ENCODE measurements at places on chromosomes 16 and 17.

GRCh38 chr17:39949028-39949427, 13.8 kb upstream of the GSDMA start:
- no peak for DNase-seq

GRCh38 chr17:49766918-49767530, 3.1 kb upstream of the FAM117A start:
- no peak for DNase-seq

- DNase-seq = no peak
These were observed 20.0 kb downstream of the TEKT1 start for GRCh38 chr17:6811510-6811909.

DNA sequence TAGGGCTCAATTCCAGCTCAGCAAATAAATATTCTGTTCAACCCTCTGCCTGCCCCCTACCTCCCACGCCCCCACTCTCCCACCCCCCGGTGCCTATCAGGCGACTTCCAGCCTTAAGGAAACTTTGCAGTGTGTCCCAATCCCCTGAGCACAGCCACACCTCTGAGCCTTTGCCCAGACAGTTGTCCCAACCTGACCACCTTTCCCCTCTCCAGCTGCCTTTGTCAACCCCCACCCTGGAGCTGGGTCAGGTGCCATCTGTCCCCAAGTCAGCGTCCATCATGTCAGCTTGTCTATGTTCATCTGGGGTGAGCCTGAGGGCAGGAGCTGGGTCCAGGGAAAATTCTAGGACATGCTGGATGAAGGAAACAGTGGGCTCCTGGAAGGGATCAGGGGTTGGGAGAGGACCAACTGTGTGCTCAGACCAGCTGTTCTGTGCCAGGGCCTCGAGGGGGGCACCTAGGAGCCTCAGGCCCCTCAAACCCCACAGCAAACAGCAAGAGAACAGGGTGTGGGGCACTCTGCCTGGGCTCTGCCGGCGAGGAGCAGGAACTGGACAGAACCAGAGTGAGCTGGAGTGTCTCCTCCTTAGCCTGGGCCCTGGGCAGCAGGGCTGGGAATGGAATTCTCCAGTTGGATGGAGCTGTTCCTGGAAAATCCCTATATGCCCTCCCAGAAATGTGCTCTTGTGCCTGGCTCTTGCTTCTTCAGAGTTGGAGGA, 17.8 kb downstream of the CDH16 start:
- no peak for DNase-seq

DNA sequence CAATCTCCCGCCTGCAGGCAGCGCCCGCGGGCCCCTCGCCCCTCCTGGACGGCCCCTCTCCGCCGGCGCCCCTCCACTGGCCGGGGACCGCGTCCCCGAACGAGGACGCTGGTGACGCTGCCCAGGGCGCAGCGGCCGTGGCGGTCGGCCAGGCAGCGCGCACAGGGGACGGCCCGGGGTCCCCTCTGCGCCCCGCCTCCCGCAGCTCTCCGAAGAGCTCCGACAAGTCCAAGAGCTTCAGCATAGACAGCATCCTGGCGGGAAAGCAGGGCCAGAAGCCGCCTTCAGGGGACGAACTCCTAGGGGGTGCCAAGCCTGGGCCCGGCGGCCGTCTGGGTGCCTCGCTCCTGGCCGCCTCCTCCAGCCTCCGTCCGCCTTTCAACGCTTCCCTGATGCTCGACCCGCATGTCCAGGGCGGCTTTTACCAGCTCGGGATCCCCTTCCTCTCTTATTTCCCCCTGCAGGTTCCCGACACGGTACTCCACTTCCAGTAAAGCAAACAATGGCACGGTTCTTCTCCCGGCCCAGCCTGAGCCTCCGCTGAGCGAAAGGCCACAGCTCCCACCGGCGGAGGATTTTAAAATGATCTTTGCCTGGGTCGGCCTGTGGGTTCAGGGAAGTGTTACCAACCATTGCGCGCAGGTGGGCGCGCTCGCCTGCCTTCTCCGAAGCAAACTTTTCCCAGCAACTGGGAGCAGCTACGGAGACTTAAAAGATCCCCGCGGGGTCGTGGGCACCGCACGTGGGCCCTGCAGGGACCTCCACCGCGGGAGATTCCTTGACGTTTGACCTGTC, 1.1 kb downstream of the FOXL1 start:
- no peak for DNase-seq

DNA sequence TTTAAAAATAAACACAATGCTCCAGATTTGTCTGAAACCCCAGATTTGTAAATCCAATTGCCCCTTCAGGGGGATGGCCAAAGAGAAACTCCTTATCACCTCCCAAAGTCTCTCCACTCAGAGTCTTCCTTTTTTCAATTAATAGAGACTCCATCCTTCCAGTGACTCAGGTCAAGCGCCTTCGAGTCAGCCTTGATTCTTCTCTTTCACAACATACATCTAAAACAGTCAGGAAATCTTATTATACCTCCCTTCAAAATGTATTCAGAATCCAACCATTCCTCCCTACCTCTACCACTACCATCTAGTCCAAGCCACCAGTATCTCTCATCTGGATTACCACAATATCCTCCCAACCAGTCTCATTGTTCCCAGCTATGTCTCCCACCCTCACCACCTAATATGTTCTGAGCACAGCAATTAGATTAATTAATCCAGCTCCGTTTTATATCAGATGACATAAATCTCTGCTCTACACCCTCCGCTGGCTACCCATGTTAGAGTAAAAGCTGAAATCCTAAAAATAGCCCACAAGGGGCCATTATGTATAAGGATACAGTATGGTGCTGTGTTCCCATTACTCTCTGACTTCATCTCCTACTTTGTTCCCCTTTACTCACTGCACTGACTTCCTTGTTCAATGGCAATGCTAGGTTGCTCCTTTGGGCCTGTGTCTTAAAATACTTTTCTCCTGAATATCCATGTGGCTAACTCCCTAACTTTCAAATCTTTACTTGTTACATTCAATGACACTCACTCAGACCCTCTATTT, 11.8 kb downstream of the SIAH1 start:
- no peak for DNase-seq

DNA sequence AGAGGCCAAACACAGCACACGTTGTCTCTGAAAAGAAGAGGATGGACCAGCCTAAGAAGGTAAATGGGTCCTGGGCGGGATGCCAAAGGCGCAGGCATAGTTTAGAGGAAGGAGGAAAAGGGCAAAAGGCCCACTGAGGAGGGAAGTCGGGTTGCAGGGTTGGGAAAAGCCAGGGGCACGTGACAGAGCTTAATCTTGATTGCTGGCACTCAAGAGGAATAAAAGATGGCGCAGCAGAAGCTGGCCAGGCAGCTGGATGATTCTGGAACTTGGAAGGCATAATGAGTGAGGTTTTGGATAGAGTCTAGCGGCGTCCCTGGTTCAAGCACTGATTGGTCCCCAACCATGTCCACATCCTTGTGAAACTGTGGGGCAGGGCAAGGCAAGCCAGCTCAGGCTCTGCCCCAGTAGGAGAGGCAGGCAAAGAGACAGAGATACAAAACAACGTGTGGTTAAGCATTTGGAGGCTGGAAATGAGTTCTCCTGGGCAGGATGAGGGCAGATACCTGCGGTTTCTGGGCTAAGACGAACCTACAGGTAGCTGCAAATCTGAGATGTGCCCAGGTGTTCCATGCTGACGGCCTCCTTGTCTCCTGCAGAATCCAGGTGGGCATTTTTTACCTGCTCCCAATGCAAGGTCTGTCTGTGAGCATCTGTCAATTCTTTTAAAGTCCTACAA, 52.7 kb upstream of the CIBAR2 start:
- DNase-seq = no peak

DNA sequence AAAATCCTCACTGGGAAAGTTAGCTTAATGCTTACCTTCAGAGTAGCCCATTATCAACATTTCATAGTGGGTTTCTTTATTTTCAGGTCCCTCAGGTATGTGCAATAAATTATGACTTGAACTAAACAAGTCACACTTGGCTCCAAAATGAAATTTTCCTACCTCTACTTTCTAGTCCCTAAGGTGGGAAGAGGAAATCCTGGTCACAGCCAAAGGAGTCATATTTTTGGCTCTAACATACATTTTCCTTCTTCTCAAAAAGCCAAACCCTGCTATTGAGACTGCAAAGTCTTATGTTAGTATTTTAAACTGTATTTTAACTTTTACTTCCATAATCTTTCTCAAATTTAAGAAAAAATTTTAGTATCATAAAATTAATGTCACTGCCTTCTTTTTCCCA, 128.9 kb downstream of the BRIP1 start:
- DNase-seq = no peak

GRCh38 chr17:31596382-31597323, 205.2 kb downstream of the RAB11FIP4 start:
- DNase-seq = no peak

DNA sequence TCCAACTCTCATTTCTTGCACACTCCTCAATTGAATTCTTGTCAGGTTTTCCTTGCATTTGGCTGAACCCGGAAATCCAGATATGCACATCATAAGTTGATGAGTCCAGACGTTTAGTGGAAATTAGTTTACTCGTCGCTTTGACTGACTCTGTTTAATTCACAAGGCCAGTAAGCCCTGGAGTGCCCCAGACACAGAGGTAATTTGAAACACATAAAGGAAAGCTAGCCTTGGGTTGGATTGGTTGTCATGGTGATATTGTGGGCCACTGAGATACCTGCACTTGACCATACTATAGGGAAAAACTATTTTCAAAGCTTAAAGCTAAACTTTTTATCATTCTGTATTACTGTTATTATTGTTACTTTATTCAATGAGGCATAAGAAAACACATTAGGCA, 178.3 kb upstream of the CA10 start:
- no peak for DNase-seq

DNA sequence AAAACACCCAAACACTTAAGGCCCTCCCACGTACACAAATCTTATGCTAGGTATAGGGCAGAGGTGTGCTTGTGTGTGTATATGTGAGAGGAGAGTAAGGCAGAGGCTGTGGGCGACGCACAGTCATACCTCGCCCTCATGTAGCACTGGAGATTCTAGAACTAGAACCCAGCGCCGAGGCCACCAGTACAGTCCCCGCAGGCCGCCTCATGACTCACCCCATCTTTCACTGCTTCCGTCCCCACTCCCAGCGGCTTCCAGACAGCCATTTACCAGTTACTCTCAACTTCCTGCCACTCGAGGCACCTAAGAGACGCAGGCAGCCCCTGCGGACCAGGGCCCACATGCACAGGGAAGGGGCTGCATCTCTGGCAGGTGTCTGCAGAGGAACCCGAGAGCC, 23.2 kb upstream of the CYTH1 start:
- peak; percentile 72 for DNase-seq

- DNase-seq = no peak
These were observed 80.8 kb downstream of the OMG start for GRCh38 chr17:31216031-31216751.

DNA sequence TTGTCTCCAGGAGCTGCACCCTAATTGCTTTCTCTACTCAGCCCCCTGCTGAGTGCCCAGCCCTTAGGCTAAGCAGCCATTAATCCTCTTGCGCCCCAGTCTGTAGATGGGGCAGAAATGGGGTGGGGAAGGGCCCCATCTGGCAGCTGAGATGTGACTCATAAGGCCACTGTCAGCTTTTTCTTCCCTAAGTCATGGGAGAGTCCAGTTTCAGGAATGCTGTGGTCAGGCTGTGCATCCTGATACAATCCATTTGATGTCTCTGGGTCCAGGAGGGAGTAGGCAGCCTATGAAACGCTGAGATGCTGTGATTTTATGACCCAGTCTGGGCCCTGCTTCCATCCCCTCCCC, 12.3 kb downstream of the PLXDC1 start:
- DNase-seq = no peak

DNA sequence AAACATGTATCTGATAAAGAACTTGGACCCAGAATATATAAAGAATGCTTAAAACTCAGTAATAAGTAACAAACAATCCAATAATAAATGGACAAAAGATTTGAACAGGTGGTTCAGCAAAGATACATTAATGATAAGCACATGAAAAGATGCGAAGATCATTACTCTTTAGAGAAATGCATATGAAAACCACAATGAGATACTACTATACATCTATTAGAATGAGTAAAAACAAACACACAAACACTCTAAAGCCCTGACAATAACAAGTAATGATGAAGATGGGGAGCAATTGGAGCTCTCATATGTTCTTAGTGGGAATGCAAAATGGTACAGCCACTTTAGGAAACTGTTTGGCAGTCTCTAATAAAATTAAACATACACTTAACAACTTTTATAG, 29.1 kb downstream of the OSBPL7 start:
- DNase-seq = no peak

GRCh38 chr16:5468488-5468887, 370.9 kb upstream of the EEF2KMT start:
- DNase-seq = no peak

DNA sequence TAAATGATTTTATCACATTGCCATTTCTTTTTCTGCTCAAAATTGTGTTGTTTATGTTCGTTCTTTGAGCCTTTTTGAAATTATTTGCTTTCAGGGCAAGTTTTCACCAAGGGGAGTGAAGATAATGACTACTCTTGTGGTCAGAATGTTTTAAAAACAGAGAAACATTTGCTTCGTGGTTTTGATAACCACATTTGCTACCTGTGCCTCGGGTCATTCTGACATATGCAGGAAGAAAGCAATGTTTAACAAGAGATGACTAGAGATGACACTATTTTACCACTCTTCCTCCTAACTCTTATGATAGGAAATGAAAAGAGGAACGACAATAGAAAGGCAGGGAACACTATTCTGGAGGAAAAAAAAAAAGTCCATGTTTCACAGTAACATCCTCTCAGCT, 1496.5 kb upstream of the GOT2 start:
- DNase-seq = no peak

GRCh38 chr16:83475108-83475507, 332.7 kb upstream of the HSBP1 start:
- DNase-seq = no peak

GRCh38 chr16:86317813-86318650, 192.3 kb upstream of the FOXF1 start:
- DNase-seq = no peak

DNA sequence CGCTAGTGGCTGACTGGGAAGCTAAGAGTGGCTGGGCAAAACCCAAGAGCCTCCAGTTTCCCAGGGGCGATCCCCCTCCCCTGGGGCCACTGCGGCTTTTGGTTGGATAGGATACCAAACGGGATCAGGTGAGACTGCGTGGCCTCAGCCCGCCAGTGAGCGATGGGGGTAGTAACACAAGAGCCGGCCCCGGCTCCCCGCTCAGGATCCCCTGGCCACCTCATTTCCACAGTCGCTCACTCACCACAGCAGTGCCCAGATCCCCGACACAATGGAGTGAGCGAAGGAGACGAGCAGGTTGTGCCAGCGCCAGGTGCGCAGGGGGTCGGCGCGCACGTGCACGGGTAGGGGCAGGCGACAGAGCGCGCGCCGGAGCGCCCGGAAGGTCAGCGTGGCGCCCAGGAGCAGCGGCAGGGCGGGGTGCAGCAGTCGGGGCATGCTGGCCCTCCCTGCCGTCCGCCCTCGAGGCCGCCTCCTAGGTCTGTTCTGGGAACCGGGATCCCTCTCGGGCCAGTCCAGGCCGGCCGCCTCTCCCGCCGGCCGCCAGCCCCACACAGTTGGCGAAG, 290 bp downstream of the TLCD1 start:
- DNase-seq = peak; percentile 57

Data from activated CD8-positive, alpha-beta memory T cell treated with anti-CD3 and anti-CD28 coated beads, Interleukin-2, amount 50 U/mL, for 4 hours (primary cell).